ENCODE measurements at places on chromosomes 13 and 19.

- DNase-seq = no peak
Observed at GRCh38 chr13:49499889-49500660, 4.3 kb downstream of the PHF11 start.

DNA sequence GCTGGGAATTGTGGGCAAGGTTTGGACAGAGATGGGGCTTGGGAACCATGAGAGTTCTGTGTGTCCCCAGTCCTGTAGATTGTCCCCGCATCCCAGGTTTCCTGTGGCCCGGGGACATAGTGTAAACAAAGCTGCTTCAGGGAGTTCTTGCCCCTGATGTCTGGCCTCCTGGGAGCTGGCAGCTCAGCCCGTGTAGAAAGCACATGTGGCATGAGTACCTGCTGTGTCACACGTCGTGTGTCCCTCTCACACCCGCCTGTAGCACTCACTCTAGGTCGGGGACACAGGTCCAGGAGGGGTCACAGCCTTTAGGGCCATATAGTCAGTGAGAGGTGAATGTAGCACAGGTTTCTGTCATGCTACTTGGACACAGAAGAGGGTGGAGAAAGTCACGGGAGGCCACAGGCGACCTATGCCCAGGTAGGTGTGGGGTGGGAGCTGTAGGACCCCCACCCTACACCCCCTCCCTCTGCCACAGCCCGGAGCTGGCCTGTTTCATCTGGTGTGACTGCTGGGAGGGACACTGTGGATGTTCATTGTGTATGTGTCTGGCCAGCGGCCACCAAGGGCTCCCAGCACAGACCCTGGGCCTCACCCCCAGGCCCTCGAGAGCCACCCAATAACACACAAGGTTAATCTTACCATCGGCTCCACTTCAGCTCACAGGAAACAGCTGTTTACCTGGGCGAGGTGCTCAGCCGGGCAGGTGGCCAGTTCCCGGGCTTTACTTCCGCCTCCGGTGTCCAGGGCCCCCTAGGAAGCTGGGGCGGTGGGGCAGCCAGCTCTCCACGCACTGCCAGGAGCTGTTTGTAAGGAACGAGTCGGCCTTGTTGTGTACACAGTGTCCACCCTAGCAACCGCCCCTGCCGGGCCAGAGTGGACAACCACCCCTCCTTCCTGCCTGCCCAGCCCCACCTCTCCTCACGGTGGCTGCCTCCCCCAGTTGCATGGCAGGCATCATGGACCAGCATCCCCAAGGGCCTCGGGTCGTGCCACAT is 49.7 kb downstream of the COMP start:
- DNase-seq = no peak

DNA sequence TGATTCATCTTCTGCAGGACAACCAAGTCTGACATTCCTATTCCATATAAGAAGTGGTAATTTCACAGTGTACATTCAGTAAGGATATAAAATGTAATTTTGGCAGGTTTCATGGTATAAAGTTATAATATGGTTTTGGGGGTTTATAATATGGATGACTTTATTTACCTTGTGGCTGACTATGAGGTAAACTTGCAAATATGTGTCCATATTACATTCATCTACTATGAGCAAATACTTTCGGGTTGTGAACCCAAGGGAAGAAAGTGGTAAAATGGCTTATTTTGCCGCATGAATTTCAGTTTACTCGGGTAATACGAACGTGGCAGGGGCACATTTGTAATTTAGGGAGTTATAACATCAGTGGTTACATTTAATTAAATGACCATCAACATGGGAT is 86.7 kb upstream of the TNFSF11 start:
- no peak for DNase-seq

DNA sequence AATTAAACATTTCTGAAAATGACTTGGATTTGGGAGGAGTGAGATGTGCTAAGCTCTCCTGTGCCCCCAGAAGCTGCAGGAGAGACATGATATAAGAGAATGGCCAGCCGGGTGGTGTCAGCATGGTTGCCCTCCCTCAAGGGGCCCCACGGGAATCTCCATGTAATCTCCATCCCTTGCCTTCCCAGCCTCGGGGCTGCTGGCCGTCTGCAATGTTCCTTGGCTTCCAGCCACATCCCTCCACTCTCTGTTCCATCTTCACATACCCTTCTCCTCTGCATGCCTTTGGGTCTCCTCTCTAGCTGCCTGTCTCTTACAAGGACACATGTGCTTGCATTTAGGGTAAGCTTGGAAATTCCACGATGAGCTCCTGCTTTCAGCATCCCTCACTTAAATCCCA is 172.0 kb downstream of the TSHZ3 start:
- no peak for DNase-seq

GRCh38 chr13:39554371-39554770 is 48.6 kb downstream of the LHFPL6 start:
- DNase-seq = no peak

DNA sequence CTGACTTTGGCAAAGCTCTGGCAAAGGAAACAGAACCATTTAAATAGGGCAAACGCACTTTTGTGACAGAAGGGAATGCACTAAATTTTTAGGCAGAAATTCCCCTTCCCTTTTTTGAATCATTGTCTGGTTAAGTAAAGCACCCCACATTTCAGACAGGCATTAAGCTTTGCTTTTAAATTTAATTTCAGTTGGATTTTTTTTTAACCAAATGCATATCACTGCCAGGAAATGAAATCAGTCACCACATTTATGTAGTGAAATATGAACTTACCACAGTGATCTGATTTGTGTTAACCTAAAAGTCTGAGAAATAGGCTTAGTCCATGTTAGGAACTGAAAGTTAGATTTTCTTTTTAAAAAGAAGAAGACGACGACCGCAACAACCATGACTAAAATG is 10.8 kb downstream of the GPR183 start:
- no peak for DNase-seq

DNA sequence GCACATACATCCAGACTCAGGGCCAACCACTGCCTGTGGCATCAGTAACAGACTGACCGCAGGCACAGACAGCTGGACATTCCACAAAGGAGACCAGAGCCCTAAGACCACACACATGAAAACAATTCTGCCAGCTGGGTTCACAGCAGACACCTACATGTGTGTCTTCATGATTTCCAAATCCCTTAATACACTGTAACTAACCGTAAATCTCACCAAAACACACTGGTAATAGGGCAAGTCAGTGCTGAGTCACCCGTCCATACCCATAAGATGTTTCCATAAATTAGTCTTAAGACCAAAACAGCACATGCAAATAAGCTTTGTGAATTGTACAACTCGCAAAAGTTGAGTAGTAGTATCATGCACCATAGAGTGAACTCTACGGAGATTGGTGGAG is 65.4 kb downstream of the TUBGCP3 start:
- no peak for DNase-seq

GRCh38 chr13:92864584-92865284 is 361.9 kb upstream of the GPC6 start:
- no peak for DNase-seq

DNA sequence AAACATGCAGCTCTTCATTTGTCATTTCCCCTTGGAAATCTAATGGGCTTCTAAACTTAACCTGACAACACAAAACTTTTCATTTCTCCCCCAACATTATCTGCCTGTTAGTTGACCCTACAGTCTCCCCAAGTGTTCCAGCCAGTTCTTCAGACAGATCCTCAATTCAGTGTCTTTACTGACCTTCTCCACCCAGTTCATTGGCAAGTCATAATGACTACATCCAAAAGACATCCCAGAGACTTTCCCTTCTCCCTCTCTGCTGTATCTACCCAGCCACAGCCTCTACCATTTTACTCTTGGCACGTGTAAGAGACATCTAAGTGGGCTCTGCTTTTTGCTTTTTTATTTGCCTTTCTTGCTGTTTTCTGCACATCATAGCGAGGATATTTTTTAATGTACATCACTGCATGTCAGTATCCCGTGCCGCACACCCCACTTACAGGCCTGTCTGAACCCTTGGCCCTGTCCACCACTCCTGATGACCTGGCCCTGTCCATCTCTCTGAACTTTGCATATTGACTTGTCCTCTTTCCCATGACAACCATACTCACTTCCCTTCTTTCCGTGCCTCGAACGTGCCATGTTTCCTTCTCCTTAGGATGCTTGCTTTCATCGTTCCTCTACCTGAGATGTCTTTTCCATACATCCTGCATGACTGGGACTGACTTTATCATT is 391.9 kb downstream of the IRS2 start:
- DNase-seq = no peak

DNA sequence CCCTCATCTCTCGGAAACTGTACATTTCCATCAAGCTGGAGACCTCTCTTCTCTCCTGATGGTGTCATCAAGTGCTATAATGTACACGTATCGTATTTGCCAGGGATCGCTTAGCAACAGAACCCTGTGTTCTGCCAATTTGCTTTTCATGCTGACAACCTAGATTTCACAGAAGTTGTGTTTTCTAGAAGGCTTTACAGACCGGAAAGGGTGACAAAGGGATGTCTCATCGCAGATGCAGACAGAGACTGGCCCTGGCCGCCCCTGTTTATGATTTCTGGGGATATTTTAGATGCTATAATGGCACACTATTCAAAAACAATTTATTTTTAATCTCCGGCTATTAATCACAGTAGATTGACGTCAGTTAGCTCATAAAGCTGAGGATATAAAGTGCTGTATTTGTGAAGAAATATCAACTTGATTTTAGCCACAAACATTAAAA is 291.4 kb downstream of the IRS2 start:
- DNase-seq = no peak

DNA sequence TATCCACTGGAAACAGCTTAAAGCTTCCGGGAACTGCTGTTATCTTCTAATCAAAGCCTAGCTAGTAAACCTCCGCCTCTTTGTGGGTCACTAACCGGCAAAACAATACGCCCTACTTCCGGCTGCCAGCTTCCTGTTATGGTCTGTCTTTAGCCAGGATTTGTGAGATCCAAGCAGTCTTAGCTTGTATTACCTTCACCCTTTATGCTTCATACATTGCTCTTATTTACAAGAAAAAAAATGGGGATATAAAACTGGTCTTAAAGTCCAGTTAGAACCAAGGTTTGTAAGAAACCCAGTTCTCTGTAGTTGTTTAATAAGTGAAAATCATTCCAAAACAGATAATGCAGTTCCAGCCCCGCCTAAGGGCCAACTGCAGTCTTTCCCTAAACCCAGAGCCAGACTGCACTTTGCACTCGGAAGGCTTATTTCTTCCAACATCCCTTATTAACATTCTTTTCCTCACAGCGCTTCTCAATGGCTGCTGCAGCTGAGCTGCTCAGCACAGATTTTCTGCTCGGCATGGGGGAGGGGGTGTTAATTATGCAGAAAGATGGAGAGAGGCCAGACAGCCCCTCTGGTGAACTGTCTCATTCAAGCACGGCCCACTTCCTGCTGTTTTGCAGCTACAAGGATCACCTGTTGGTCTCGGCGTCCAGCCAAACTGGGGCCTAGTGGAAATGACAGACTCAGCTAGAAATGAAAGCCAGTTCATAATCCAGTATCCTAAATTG is 368.4 kb downstream of the KLF12 start:
- no peak for DNase-seq

DNA sequence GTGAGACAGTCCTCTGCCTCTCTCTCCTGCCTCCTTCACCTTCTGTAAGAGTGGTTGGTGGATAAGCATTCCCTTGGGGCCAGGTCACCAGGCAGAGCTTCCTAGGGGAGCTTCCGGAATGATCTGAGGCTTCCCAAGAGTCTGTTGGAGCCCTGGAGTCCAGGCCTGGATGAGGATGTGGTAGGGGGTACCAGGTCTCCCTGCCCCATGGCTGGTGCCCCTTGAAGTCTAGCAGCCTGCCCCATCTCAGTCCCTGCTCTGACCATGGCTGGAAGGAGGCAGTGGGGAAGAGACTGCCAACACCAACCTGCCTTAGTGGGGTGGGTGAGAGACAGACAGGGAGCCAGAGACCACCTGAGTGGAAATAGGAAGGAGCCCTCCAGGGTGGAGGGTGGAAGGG is 1316.9 kb downstream of the UQCRFS1 start:
- peak; percentile 29 for DNase-seq

DNA sequence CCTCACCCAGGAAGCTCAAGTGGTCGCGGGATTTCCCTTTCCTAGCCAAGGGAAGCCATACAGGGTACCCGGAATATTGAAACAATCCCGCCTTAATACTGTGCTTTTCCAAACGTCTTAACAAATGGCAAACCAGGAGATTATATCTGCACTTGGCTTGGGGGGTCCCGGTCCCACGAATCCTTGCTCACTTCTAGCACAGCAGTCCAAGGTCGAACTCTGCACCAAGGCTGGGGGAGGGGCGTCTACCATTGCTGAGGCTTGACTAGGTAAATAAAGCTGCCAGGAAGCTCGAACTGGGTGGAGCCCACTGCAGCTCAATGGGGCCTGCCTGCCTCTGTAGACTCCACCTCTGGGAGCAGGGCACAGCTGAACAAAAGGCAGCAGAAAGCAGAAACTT is 1644.8 kb downstream of the PCDH9 start:
- no peak for DNase-seq

- no peak for DNase-seq
Observed at GRCh38 chr13:113176280-113176679, 17.8 kb downstream of the PROZ start.

GRCh38 chr13:81171065-81171647 is 830.2 kb upstream of the SPRY2 start:
- no peak for DNase-seq

- no peak for DNase-seq
Observed at GRCh38 chr19:10388957-10389356, 8.6 kb upstream of the TYK2 start.

DNA sequence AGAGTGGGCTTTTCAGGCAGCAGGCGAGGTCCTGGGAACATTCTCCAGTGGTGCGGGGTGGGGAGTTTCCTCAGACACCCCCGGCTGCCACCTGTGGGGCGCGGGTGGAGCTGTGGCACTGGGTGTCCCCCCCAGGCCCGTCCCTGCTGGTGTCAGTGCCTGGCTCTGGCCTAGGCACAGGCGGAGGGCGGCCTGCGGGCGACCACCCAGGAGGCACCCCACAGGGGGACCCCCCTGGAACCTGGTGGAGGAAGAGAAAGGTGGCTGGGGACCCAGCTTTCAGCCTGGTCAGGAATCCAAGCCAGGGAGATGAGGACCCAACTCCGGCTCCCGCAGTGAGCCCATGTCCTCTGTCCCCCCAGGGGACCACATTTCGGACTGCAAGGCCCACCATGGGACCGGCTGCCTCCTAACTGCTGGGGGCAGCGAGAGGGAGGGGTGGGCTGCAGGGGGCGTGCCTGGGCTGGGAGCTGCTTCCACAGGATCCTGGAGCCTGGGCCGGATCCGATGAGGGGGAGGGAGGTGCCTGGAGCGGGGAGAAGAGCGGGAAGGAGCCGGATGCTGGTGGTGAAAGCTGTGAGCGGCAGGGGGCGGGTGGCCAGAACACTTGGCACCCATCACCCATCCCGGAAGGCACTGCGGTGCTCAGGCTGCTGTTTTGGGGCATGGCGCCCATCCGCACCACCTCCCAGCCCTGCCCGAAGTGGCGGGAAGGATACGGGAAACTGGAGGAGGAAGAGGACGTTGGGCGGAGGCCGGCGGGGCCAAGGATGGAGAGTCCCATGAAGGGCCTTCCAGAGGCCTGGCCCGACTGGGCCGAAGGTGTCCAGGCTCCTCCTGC is 5.5 kb upstream of the CTXN1 start:
- DNase-seq = no peak

Data from vagina (tissue), 2 donors.